Activated T-cell treated with anti-CD3 and anti-CD28 coated beads, Interleukin-2, amount 50 U/mL, for 72 hours (primary cell): ENCODE measurements at places on chromosomes 1 and 21.

DNA sequence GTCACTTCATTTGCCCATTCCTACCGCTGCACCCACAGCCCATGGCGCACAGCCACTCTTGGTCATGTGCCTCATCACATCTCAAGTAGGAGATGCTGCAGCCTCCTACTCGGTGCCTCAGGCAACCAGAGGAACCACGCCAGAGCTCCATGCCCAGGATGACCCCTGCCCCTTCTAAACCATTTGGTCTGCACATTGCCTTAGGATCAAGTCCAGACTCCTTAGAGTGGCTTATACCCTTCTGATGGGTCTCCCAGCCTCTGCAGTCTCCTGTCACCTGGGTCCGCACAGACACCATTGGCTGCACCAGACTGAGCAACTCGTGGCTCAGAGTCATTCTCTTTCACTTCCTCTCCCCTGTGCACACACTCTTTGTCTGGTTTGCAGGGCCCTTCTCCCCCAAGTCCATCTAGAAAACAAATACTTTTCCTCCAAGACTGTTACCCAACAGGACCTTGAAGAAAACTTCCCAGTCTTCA is 2.2 kb upstream of the ADORA3 start:
- DNase-seq: peak; percentile 30

DNA sequence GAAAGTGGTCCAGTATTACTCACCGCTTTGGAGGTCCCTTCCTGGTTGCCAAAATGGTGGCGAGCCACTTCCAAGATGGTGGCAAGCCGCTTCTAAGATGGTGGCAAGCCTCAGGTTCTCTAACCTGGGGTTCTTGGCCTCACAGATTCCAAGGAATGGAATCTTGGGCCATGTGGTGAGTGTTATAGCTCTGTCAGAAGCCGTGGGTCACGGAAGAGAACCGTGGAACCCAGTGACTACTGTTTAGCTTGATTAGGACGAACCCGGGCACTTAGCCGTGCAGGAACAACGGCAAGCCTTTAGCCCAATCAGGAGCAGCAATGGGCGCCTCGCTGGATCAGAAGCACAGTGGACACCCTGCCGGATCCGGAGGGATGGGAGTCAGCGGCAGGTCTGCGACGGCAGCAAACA is 356.2 kb upstream of the TMPRSS15 start:
- DNase-seq: no peak

- no peak for DNase-seq
These were observed 188.8 kb downstream of the ADGRL2 start for GRCh38 chr1:81989524-81989923.

GRCh38 chr1:160800142-160800541 is 4.2 kb downstream of the LY9 start:
- peak; percentile 35 for DNase-seq

- peak; percentile 27 for DNase-seq
These were observed 149.0 kb downstream of the IGSF21 start for GRCh38 chr1:18256282-18257235.

DNA sequence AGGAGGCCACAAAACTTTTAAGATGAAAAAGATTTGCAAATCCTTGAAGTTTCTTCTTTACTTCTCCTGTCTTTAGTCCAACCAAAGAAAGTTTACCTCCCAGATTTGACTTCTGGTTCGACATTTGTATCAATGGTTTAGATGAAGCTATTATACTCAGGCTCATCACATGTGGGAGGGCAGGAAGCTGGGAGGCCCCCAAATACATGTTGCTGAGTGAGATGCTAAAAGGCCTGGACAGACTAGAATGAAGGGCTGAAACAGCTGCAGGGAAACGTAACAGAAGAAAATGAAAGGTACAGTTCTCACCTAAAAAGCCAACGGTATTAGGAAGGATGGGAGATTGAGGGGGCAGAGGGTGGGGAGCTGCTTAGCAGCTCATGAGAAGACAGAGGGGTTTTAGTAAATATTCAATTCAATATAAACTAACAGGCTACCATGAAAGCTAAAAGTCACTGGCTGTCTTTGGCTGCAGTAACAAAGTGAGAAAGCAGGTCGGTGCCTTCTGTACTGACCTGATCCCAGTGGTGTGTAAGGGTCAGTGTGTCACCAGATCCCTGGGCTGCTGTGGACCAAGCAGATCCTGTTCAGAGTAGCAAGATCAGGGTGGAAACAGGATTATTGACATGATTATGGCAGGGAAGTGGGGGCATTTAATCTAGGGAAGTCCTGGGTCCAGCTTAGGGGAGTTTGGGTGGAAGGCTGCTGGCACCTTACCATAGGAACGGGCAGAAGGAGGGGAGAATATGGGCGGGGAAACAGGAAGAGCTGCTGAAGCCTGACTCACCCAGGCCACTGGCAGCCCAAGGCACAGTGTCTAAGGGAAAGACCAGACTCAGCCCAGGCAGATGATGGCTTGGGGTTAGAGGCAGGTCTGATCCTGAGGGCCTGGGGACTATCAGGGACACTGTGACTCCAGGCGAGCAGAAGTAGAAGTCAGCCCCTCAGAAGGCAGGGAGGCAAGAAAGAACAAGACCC is 60.4 kb downstream of the KCNN3 start:
- DNase-seq: peak; percentile 28

DNA sequence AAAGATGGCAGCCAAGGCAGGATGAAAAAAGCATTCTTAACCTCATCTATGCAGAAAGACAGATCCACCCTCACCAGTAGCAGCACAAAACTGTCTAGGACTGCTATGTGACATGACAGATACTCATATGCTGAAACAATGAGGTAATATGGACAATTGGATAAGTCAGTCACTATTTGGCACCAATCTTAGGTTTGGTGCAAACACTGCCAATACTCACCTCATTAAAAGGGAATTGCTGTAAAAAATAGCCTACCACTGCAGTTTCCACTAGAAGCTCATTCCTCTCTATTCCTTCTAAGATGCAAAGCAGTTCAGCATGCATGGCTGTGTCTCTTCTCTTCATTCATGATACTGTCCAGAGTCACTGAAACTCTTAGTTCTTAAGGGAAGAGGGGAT is 91.7 kb downstream of the TBX15 start:
- no peak for DNase-seq

DNA sequence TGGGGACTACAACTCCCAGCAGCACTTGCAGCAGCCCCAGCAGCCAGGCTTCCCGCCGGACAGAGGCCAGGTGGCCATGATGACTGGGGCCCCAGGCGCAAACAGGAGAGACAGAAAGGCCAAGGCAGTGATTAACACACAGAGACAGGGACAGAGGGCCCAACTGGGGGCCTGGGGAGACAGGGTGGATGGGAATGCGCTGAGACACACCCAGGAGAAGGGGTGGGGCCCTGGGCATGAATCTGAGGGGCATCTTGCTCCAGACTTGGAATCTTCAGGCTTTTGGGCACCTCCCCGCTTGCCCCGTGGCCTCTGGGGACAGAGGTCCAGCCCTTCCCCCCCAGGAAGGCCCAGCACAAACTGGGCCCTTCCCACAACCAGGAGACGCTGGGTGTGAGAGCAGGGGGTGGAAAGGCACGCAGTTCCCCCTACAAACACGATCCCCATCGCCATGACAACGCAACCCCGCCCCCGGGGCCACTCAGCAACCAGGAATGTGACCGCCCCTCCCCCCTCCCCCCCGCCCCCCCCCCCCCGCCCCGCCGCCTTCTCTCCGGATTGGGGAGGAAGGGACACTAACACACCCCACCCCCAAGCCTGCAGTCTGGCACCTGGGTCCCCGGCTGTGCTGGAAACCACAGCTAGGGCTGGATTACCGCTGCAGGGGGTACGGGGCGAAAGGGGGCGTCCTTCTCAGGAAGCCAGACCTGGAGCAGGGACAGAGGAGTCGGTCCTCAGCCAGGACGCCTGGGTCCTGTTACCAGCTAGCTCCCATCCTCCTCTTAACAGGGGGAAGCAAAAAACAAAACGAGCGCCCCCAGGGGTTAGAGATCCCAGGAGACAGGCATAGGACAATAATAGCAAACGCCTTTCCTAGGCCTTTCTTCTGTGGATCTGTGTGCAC is 4.5 kb downstream of the HDGF start:
- peak; percentile 43 for DNase-seq

GRCh38 chr1:38898653-38899230 is 17.4 kb upstream of the GJA9 start:
- no peak for DNase-seq

DNA sequence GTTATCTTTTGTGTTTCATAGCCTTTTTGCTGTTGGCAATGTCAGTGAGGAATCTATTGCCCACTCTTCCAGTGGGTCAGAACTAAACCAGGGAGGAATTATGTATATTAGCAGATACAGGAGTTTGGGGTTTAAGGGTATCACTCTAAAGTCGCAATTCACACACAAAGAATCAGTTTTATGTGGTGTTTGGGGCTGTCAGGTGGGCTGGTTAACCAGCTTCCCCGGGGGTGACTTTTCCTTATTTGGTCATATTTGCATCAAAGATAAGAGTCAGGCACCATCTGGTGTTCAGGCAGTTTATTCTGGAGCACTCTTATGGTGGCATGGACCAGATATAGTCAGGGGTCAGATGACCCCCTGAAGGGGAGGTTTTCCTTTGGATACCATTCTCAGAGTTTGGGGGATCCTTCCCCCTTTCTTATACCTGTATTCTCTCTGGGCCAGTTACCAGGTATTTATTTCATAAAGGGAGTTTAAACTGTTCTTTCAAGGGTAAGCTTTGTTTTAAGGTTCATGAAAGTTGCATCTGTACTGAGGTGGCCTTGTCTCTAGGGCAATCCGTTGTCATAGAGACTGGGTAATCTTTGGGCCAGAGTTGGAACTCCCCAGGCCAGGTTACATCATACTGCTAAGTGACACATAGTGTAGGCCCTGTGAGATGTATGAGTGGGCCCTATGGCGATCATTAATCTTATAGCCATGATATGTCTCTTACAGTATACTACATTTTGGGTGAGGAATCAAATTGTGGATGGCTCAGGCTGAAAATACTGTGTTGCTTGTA is 148.2 kb downstream of the RWDD3 start:
- no peak for DNase-seq

- peak; percentile 76 for DNase-seq
These were observed 271.0 kb downstream of the TRABD2B start for GRCh38 chr1:47725992-47726855.

DNA sequence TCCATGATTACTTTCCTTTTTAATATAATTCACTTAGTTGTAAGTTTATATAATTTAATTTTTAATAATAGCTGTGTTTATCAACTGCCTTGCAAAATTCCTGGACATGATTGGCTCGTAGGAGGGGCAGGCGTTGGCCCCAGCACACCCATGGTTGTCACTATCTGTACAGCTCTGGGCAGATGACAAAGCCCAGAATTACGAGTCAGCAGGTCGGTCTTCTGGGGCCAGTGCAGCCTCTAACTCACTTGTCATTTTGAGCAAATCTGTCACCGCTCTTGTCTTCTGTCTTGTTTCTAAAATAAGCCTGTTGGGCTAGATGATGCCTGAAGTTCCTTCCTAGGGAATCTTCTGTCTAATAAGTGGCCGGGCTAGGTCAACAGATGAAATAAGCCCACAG is 21.4 kb upstream of the LRRC38 start:
- no peak for DNase-seq
